Stimulated activated CD8-positive, alpha-beta memory T cell treated with anti-CD3 and anti-CD28 coated beads, Interleukin-7, amount 100 ng/mL, for 48 hours (primary cell): ENCODE measurements at places on chromosomes 3 and 15.

DNA sequence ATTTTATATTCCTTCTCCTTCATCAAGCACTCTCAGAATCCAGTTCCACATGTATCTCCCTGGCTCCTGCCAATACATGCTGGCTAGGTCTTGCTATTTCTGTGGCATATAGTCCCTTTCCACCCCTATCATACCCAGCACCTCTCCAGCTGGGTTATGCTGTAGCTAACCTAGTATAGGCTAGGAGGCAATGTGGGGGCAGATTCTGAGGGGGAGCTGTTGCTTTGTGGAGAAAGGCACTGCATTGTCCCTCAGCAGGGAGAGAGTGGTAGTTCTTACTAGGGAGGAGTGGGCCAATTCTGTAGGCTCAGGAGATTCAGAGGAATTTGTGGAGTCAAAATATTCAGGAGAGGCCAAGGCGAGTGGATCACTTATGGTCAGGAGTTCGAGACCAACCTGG lies 39.4 kb upstream of the UBL7 start:
- DNase-seq = no peak

DNA sequence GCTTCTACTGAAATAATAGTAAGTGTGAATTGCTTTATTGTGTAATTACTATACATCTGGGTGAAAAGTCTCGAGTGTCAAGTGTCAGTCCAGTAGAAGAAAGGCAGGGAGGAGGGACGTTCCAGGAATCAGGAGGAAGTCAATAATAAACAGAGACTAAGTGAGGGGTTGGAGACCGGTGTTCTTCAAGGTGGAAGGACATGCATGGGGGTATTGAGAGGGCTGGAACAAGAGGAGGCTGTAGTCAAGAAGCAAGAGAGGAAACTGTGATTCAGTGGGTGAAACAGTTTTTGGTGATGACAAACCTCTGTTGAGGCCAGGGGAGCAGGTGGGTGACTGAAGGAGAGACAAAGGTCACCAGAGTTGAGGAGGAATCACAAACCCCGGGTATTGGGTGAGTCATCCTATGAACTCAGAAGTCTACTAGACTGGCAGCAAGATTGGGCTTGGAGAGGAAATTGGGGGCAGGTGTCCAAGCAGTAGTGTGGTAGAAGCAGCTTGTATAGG lies 11.6 kb upstream of the SCAMP5 start:
- DNase-seq = peak; percentile 81

- no peak for DNase-seq
These were observed 16.8 kb downstream of the EMC4 start for GRCh38 chr15:34241376-34242330.

DNA sequence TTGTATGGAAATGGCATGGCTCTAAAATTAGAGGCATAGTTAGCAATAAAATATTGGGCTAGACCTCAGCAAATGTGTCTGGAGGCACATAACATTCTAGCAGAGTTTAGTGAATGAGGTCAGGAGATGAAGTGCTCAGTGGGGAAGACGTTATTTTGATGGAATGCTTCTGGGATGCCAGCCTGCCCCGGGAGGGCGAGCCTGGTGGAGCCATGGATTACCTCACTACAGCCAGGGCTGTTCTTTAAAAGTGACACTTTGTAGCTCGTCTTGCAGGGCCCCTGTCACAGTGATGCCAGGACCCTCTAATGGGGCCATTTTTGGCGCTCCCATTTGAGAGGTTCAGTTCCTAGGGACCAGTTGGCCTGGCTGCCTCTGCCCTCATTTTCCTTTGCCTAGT lies 48.5 kb downstream of the PXYLP1 start:
- DNase-seq = no peak

DNA sequence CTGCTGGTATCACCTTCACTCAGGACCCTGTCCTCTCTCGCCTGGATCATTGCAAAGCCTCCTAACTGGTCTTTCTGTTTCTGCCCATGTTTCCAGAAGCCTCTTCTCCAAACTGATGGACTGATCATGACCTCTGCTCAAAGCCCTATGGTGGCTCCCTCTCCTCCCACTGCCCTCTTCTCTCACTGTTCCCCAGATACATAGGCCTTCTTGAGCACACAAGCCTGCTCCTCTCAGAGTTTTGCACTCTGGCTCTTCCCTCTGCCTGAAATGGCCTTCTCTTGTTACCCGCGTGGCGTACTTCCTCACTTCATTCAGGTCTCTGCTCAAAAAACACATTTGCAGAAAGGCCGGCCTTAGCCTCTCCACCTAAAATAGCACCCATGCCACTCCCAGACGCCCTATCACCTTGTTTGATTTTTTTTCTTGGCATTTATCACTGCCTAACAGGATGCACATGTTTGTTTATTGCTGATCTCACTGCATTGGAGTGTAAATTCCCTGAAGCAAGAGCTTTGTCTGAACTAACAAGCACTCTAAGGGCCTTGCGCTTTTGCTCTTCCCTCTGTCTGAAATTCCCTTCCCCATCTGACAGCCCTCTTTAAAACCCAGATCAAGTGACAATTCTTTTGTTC lies 1.4 kb upstream of the ETFA start:
- no peak for DNase-seq

GRCh38 chr15:78076231-78077052 lies 1.1 kb downstream of the TBC1D2B start:
- DNase-seq = no peak

GRCh38 chr3:195715134-195715533 lies 5.6 kb upstream of the MUC20 start:
- DNase-seq = no peak

- no peak for DNase-seq
These were observed 28.3 kb upstream of the PRR23E start for GRCh38 chr3:127164615-127165014.

- no peak for DNase-seq
These were observed at the start of gene ADAMTS9 for GRCh38 chr3:64687781-64688604. Gene ADAMTS9 (minus strand): TSS chr3:64688000. CDS start chr3:64687657, 343 bp downstream.

GRCh38 chr3:182413682-182414081 lies 379.6 kb upstream of the ATP11B start:
- no peak for DNase-seq

DNA sequence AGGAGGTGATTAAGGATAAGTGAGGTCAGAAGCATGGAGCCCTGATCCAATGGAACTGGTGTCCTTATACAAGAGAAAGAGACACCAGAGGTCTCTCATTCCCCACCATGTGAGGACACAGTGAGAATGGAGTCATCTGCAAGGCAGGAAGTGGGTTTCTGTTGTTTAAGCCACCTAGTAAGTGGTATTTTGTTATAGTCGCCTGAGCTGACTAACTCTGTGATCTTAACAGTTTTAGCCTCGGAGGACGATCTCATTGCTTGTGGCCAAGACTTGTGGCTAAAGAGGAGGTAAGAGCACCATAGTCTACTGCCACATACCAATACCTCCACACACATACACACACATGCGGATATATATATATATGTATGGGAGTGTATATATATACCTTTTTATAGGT lies 73.8 kb downstream of the MCTP2 start:
- peak; percentile 37 for DNase-seq

GRCh38 chr15:63596676-63597037 lies 530 bp upstream of the FBXL22 start:
- DNase-seq = no peak

- DNase-seq = peak; percentile 58
These were observed 24.8 kb downstream of the SHF start for GRCh38 chr15:45162771-45163507.

- DNase-seq = no peak
These were observed 604.0 kb upstream of the LMCD1 start for GRCh38 chr3:7897655-7898054.

DNA sequence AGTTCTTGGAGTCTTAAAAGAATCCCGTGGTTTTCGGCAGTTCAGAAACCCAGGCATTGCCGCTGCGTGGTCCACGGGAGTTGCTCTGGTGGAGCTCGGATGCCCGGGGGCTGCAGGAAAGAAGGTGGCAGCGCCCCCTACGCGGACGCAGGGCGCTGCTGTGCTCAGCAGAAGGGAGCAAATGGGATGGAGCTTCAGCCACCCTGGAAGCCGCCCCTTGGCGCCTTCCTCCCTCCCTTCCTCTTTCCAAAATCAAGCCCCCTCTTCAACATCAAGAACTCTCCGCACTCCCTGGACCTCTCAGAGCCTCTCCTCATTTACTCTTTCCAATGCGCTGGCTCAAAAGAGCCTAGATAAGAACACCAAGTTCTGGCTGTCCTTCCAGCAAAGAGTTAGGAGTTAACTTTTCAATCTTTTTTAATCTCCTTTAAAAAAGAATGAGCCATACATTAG lies 880 bp upstream of the CHRNA7 start:
- DNase-seq = no peak

DNA sequence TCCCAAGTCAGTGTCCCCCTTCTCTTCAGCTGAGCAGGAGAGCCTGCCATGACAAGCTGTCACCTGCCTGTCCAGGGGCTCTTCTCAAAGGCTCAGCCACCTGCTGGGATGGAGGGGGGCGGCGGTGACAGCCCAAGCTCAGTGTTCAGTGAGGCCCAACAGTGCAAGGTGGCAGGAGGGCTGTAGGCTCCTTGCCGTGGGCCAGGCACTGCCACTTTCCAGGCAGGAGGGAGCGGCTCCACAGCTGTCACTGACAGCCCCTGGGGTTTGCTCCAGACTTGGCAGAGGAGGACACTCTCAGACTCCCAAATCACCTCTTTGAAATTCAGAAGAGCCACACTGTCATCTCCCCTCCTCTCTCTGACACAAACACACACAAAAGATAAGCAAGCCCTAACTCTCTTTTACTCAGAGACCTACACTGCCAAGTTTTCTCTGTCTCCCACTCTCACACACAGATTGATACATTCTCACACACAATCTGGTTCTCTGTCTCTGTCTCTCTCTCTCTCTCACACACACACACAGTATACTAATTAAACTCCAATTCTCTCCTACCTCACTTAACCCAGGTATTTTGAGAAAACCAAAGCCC lies 443.3 kb downstream of the EPHB1 start:
- no peak for DNase-seq

DNA sequence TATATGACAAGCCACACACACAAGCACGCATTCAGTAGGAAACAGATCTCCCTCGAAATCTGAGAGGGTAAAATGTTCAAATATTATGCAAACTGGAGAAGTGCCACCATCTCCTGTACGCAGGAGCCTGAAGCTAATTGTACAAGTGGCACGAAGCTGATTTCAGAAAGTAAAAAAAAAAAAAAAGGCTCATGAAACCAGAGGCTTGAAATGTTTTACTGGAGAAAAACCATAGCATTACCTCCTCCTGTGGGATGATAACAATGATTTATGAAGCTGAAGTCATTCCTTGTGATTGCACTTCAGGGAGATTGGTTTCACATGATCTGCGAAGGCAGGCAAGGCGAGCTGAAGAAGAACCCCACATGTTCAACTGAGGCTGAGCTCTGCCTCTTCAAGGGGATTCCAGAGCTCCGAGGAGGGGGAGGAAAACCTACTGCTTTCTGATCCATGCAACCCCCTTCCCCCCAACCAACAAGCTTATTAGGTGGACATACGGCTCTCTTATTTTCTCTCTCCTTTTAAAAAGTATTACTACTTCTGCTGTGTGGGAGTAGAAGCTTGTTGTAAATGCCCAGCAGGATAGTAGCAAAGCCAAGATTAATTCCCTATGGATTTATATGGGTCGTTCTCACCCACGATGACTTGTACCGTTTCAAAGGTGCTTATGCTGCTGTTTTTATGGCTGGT lies 101.1 kb downstream of the GREM1 start:
- DNase-seq = no peak

DNA sequence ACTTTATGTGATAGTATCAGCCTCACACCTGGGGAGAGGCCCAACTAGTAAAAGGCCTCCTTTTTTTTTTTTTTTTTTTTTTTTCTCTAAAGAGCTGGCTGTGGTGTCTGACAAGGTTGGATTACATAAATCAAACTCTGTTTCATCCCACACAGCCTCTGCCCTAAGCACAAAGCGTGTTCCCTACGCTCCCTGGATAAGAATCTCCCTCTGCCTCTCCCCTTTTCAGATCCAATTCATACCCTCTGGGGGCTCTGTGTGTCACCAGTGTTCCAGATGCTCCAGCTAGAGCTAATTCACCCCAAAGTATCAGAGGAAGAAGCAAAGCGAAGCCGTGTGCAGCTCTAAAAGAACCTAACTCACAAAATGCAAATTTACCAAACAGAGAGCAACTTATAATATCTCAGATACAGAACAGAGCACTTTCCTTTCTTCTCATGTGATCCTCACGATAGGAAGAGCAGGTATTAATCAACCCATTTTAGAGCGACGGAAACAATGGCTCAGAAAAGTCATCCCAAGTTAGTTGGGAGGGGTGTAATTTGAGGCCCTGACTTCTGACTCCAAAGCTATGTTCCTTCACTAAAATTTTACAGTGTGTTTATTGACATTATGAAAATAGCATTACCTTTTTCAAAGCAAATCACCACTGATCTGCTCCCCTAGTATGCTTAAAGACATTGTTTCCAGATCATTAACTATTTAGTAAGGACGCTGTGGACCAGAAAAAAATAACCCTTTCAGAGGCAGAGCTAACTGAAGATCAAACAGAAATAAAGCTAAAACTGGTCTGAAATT lies 12.4 kb downstream of the BMF start:
- no peak for DNase-seq

- DNase-seq = no peak
These were observed 51.7 kb downstream of the CLDN11 start for GRCh38 chr3:170470063-170471016.

GRCh38 chr3:177137774-177138705 lies 59.2 kb downstream of the TBL1XR1 start:
- DNase-seq = no peak
